Activated naive CD8-positive, alpha-beta T cell treated with anti-CD3 and anti-CD28 coated beads for 36 hours (primary cell): ENCODE measurements at places on chromosomes 4 and X. TPM values are rescaled to one million over a fixed set of nuclear protein-coding genes. Genes with fewer than 3 reads are reported as not detected.

ZNF157 gene
- total RNA-seq = 1.2 TPM

CSAG1 gene
- total RNA-seq = not detected

RBMXL3 gene
- not detected for total RNA-seq

GAB1 gene
- total RNA-seq = 0.24 TPM

EDA gene
- 1.4 TPM for total RNA-seq

GNRHR gene
- total RNA-seq = not detected

WDFY3 gene
- 0.52 TPM for total RNA-seq

GRCh38 chrX:114924856-114925255, 92.6 kb downstream of the IL13RA2 start:
- no peak for DNase-seq

- no peak for DNase-seq
Measured at GRCh38 chr4:58561170-58561569, 1451.0 kb upstream of the IGFBP7 start.

GRCh38 chr4:70712604-70713452, 8.9 kb upstream of the RUFY3 start:
- DNase-seq = no peak

GRCh38 chr4:138647433-138647832, 368.1 kb upstream of the NOCT start:
- no peak for DNase-seq

- DNase-seq = no peak
Measured at GRCh38 chr4:76997532-76997931, 48.0 kb downstream of the SEPTIN11 start.

DNA sequence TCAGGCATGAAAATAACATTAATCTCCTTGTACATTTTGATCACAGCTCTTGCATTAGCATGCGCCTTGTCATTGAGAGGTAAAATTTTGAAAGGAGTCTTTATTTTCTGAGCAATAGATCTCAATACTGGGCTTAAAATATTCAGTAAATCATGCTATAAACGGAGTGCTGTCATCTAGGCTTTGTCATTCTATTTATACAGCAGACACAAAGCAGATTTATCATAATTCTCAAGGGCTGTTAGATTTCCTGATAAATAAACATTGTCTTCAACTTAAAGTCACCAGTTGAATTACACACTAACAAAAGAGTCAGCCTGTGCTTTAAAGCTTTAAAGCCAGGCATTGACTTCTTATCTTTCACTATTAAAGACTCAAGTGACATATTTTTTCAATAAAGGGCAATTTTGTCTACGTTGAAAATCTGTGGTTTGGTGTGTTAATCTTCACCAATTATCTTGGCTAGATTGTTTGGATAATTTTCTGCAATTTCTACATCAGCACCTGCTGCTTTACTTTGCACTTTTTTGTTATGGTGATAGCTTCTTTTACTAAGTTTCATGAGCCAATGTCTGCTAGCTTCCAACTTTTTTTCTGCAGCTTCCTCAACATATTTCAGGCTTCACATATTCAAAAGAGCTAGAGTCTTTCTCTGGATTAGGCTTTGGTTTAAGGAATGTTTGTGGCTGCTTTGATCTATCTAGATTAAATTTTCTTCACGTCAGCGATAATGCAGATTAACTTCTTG, 27.9 kb upstream of the UGT2B4 start:
- no peak for DNase-seq

DNA sequence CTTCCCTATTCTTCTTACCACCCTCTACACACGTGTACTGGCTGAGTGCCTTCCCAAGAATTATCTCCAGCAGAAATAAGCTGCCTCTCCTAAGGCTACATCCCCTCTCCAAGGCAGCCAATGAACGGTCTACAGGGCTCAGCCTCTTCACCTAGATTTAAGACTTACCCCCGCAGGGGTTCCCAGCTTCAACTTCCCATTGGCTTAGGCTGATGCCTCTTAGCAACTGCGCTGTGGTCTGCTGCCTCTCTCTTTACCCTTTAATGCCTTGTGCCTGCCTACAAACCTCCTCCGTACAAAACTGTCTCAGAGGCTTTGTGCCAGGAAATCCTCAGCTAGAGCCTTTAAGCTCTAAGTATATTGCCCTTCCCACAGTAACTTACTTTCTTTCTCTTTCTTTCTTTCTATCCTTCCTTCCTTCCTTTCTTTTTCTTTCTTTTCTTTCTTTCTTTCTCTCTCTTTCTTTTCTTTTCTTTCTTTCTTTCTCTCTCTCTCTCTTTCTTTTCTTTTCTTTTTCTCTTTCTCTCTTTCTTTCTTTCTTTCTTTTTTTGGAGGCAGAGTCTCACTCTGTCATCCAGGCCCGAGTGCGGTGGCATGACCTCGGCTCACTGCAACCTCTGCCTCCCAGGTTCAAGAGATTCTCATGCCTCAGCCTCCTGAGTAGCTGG, 15.1 kb upstream of the PIGA start:
- no peak for DNase-seq

GRCh38 chr4:86481440-86481839, 112.7 kb upstream of the PTPN13 start:
- DNase-seq = no peak

DNA sequence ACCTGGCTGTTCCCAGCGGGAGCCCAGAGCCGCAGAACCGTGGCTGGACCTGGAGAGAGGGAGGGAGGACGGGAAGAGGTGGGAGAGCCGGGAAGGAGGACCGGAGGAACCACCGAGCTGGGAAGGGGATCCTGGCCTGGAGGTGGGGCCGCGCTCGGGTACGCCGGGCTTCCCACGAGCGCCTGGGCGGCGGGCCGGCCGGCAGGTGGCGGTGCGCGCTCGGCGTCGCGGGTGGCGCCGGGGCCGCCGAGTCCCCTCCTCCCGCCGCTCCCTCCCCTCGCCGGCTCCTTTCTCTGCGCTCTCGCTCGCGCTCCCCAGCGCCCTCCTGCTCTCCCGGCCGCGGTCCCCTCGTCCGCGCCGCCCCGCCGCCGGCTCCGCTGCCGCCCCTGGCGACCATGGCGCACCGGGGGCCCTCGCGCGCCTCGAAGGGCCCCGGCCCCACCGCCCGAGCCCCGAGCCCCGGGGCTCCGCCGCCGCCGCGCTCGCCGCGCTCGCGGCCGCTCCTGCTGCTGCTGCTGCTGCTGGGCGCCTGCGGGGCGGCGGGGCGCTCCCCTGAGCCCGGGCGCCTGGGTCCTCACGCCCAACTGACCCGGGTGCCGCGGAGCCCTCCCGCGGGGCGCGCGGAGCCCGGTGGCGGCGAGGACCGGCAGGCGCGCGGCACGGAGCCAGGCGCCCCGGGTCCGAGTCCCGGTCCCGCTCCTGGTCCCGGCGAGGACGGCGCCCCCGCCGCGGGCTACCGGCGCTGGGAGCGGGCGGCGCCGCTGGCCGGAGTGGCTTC, at the start of gene SORCS2:
TSS of gene SORCS2 (plus strand) at position 287 of the 778 bp plus-strand sequence.
- DNase-seq = peak; percentile 69

GRCh38 chr4:184147858-184148737, 69.6 kb downstream of the ENPP6 start:
- no peak for DNase-seq

DNA sequence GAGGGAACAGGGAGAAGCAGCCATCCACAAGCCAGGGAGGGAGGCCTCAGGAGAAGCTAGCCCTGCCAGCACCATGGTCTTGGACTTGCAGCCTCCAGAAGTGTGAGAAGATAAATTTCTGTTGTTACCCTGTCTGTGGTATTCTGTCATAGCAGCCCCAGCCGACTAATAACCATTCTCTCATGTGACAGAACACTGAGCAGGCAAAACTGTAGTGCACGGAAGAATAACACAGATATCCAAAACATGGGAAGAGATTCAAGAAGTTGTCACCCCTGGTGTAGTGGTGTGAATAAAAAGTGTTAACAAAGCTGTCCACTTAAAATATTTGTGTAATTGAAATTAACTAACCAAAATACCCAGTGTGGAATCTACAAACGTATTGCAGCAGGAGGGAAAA, 265.0 kb downstream of the ARHGAP10 start:
- DNase-seq = no peak

DNA sequence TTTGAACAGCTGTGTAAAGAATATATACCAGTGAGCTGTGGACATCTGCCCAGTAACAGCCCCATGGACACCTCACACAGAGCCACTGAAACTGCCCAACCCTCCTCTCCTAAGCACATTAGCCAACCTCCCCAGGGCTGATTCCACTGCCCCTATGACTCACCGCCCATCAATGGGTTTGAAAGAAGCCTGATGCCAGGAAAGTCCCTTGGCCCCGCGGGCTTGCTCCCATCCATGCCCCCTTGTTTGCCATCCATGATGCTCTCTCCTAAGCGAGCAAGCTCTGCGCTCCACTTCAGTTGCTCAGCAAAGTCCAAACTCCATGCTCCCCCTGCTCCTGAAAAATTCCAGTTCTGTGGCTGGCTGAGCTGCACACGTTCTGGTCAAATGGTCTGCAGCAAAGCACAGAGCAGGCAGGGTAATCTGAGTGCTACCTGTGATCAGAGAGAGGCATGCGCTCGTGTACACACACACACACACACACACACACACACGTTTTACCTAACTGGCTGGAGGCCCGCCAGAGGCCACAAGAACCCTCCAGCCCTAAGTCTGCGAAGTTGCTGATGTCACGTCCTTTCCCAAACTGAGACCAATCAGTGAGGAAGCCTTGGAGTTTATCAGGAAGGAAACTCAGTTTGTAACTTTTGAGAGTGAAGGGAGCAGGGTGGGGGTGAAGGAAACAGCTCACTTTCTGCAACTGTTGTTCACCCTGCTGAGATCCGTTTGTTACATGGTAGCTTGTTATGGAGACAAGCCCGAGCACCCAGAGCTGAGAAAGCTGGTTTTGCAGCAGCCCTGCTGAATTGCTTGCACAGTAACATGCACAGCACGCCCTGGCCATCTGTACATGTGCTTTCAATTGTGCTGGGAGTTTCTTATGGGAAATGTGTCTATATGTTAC, at the start of gene ASB9:
TSS of gene ASB9 (minus strand) at position 466 of the 904 bp plus-strand sequence. CDS start at position 257, 209 bp downstream.
- peak; percentile 13 for DNase-seq

DNA sequence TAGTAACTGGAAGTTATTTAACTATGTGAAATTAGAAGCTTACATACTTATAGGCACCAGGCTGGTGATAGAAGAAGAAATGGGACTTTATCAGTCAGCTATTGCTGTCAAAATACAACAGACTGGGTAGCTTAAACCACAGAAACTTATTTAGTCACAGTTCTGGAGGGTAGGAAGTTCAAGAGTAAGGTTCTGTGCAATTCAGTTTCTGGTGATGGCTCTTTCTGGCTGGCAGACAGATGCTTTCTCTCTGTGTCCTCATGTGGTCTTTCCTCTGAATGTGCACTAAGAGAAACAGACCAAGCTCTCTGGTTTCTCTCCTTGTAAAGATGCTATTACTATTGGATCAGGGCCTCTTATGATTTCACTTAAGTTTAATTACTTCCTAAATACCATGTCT, 92.1 kb upstream of the ANKRD50 start:
- DNase-seq = no peak

DNA sequence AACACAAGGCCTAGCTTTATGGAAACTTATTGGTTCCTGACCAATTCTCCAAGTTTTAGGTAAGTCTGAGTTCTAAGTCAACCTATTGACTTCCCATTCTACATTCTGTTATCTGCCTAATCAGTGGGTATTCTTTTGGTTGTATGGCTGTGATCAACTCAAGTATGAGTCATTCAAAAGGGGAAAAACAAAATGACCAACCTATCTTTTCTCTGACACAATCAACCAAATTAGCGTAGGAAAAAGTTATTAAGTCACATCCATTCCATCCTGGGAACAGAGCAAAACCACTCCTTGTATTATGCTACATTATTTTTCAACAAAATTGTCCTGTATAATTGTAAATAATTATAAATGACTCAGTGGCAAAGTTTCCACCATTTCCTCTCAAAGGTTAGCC, 136.2 kb downstream of the SHROOM4 start:
- no peak for DNase-seq

- no peak for DNase-seq
Measured at GRCh38 chr4:76964769-76965168, 15.2 kb downstream of the SEPTIN11 start.

DNA sequence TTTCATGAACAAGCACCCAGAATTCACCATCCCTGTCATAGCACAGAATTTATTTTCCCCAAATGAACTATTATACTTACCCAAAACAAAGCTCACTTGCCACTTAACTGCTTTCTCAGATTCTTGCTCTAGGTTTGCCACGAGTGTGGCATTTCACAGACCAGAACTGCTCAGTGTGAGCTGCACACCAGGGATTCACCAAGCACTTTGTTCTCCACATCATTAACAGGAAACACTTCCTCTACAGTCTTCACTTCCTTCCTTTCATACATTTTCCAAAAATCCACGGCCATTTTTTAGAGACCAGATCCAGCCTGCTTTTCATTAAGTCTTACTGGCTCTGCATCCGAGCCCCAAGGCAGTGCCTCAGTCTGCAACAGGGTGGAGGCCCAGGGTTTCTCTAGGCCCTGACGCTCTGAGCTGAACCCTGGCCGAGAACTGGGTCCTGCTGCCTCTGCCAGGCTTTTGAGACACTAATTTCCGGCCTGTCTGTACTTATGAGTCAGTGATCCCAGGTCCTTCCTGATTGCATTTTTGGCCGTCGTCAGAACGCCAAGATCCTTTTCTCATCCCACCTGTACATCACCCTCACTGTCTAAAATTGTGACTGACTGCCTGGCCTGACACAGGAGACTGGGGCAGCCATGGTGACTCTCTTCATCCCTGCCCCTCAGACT, 67.6 kb upstream of the MTNR1A start:
- DNase-seq = no peak

DNA sequence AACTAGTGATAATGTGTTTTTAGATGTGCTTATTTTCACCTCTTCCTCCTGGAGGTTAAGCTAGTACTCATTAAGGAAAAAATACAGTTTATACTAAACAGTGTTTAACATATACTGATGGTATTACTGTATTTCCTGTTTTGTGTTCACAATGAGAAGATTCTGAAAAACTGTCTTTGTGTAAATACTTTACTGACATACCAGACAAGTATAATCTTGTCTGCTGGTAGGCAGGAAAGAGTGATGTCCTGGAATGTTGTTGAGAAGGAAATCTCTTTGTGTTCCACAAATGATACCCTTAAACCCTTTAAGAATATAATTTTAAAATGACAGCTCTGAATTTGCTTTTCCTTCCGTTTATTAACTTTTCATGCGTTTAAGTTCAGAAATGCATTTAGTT, 205.5 kb upstream of the NUDT6 start:
- DNase-seq = no peak

DNA sequence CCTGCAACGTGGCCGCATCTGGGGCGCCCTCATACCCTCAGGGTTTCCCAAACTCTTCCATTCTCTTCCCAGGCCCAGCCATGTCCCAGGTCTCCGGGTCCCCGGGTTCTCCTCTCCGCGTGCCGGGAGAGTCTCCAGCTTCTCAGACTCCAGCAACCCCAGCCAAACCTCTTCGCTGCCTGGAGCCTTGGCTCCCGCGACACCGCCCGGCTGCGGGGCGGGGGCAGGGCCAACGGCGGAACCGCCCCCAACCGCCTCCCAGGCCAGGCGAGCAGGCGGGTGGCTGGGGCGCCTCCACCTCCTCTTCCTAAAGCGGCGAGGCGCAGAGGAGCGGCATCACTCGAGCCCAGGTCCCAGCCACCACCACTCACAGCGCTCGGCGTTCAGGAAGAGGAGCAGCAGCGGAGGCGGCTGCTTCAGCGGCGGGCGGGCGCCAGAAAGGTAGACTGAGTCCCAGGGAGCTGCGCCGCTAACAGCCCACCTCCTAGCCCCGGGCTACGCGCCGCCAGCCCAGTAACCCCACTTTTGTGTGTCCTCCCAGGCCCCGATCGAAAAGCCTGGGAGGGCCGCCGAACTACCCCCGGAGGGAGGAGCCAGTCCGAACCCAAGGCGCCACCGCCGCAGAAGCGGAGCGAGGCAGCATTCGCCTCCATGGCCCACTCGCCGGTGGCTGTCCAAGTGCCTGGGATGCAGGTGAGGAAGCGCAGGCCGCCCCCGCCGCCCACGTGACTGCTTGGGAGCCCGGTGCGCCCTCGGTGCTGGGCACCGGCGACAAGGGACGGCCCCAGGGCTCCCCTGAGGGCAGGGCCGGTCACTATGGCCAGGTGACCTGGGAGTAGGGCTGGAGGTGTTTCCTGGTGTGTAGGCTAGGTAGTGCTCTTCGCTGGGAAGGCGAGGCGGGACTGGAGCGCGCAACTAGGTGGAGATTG, at the start of gene STK26:
TSS of gene STK26 (plus strand) at position 336 of the 929 bp plus-strand sequence. CDS start at position 652, 316 bp downstream.
- DNase-seq = peak; percentile 85
